ENCODE measurements at places on chromosomes 16 and 17.

- peak; percentile 73 for DNase-seq
Observed at GRCh38 chr17:7004398-7005253, 7.8 kb upstream of the RNASEK start.

- DNase-seq = no peak
Observed at GRCh38 chr17:39972271-39972670, 8.3 kb upstream of the PSMD3 start.

DNA sequence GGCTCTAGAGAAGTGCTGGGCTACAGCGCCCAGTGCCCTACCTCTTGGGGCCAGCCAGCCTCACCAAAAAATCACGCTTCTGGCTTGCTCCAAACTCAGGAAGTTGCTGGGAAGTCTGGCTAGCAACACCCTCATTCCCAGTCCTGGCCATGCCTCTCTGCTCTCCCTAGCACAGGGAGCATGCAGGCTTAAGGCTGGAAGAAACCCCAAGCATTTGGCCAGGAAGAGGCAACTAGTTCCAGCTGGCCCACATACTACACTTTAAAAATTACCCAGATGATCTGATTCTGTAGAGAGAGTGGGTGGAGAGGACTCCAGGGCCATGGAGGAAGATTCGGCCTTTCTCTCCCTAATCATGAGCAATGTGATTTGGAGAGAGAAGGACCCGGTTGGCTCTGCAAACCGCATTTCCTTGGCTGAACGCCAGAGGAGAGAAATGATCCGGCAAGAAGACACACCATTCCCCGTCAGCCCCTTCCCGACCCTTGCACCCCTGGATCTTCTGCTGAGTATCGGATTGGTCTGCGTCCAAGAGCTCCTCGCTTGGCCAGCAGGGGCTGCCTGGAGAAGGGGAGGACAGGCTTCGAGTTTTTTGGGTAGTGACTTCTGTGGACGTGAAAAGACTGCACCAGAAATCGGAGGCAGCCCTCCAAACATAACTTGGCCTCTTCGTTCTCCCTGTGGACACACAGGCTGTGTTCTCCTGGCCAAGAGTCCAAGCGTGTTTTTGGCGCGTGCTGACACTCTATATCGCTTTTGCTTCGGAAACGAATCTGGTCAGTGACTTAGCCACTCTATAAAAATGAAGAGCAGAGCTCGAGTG lies 406.3 kb downstream of the WWOX start:
- DNase-seq = no peak

- DNase-seq = no peak
Observed at GRCh38 chr17:20086416-20087076, 77.4 kb downstream of the SPECC1 start.

- no peak for DNase-seq
Observed at GRCh38 chr17:55606488-55606815, 95.2 kb upstream of the SMIM36 start.

DNA sequence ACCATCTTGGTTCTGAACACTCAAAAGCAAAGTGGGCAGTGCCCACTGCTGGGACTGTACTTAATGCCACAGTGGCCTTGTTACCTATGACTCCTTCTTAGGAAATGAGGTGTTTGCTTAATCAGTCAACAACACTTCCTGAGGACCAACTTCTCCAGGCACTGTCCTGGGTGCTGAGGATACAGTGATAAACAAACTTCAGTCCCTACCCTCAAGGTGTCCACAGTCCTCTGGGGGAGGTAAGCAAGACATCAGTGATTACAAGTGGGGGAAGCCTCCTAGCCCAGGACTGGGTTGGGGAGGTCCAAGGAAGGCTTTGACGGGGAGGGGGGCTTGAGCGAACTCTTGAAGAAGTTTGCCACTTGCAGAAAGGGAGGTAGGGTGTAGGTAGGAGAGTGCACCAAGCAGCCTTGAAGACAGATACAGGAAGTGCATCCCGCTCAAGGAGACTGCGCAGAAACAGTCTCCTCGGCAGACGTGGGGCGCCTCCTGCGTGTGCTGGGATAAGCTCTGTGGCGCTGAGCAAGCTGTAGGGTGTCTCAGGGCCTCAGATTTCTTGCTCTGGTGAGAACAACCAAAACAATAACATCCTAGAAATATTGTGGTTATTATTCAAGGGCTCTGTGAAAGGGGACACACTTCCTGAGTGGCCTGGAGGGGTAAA lies 2.6 kb upstream of the ABCC3 start:
- no peak for DNase-seq

Measured in CD4-positive, alpha-beta T cell treated with Interleukin-6 at 100 ng/mL for 8 hours (primary cell).